SW 1271 (cell line): ENCODE measurements at places on chromosomes 13 and 19.

- DNase-seq: no peak
These were observed 116.6 kb downstream of the CYSLTR2 start for GRCh38 chr13:48770372-48770771.

DNA sequence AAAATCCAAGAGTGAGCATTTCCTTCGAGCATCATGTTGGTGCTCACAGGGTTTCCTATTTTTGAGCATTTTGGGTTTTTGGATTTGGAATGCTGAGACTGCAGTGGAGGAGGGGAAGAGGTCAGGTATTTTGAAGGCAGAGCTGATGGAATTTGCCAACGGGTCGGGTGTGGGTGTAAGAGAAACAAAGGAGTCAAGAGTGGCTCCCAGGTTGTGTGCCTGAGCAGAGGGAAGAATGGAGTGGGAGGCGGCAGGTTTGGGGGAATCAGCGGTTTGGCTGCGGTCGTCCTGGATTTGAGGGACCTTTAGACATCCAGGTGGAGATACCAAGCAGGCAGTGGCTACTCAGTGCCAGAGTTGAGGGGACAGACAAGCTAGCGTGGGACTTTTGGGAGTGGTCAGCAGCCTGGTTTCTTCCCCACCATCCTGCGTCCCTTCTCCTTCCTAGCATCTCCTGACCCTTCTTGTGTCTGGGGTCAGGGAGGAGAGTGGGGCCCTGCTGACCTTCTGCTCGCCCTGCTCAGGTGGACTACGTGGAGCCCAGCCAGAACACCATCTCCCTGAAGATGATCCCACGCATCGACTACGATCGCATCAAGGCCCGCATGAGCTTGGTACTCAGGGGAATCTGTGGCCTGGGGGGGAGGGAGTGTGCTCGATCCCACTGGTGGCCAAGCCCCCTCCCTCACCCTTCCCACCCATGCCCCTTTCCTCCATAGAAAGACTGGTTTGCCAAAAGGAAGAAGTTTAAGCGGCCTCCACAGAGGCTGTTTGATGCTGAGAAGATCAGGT is 14.5 kb upstream of the TIMM50 start:
- no peak for DNase-seq

GRCh38 chr19:21023901-21024300 is 3.4 kb downstream of the ZNF430 start:
- no peak for DNase-seq

DNA sequence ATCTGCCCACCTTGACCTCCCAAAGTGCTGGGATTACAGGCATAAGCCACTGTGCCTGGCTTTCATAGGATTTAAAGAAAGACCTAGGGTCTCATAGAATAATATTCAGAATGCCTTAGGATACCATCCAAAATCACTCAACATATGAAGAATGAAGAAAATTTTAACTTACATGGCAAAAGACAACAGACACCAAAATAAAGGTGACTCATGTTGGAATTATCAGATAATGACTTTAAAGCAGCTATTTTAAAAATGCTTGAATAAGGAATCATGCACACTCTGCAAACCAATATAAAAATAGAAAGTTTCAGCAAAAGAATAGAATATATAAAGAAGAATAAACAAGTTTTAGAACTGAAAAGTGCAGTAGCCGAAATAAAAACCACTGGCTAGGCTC is 29.3 kb downstream of the ZNF566 start:
- DNase-seq: no peak

- DNase-seq: no peak
These were observed 447.9 kb downstream of the DCT start for GRCh38 chr13:94031609-94032008.

- no peak for DNase-seq
These were observed 9.6 kb downstream of the ZIC2 start for GRCh38 chr13:99991013-99991827.

DNA sequence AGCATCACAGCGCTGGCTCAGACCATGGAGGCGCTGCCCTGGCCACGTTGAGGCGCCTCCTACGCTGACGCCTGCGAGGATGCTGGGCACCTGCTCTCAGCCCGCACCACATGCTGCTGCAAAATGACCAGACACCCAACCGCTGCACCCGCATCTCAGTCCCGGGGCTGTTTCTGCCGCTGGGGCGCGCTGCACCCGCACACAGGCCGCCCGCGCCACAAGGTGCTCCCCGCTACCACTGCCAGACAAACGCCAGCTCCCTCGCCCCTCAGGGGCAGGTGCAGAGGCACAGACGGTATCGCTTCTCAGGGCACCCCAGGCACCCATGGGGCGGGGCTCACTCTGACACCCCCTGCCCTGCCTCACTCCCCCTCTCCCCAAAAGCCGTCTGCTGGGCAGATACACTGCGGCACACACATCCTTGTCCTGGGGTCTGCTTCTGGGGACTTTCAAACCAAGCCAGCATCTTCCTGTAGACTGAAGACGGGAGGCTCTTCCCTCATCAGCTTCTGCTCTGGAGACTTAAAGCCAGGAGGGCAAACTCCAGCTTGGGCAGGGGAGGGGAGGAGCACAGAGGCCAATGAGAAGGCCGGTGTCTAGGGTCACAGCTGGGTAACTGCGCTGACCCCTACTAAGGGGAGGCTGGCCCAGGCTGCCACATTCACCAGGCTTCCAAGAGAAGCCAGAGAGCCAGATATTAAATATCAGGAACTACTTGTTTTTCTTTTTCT is 16.3 kb downstream of the CHERP start:
- DNase-seq: no peak

DNA sequence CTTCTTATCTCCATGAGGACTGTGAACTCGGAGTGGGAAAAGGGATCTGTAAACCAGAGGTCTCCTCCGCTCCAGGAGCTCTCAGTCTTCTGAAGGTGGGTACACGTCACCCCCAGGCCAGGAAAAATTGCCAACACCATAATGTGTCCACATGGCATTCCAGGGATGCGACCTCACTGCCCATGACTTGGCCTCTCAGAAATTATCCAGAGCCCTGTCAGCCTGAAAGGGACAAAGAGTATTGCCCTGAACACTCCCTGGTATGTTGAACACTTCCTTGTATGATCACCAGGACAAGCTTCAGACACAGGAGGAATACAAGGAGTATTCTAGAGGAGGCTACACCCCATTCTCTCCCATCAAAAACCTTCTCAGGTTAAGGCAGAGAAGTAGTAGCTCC is 81.0 kb upstream of the SLC7A1 start:
- DNase-seq: no peak
